ENCODE measurements at places on chromosomes 13 and 19.

DNA sequence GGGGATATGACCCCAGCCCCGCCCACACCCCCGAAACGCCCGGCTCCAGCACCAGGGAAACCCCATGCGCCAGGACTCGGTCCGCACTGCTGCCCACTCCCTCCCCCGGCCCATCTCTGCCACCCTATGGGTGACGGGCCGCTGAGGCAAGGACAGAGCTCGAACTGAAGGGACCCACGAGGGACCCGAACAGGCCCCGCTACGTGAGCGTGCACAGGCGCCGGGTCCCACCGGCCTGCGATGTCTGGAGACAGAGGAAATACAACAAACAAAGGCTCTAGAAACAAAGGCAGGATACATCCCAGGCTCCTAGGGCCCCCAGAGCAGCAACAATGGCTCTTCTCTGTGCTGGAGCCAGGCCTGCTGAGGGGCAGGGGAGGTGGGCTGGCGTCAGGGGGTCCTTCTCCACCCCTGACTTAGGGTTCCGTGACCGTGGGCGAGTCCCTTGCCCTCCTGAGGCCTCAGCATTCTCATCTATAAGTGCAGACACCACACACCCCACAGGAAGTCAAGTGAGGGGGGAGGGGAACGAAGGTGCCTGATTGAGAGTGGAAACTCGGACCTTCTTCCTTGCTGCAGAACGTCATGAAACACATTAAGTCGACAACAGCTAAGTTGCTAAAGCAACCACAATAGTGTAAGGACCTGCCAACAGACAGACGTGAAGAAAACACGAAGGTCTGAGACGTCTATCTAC lies 3.1 kb downstream of the ABHD17A start:
- peak; percentile 80 for DNase-seq

DNA sequence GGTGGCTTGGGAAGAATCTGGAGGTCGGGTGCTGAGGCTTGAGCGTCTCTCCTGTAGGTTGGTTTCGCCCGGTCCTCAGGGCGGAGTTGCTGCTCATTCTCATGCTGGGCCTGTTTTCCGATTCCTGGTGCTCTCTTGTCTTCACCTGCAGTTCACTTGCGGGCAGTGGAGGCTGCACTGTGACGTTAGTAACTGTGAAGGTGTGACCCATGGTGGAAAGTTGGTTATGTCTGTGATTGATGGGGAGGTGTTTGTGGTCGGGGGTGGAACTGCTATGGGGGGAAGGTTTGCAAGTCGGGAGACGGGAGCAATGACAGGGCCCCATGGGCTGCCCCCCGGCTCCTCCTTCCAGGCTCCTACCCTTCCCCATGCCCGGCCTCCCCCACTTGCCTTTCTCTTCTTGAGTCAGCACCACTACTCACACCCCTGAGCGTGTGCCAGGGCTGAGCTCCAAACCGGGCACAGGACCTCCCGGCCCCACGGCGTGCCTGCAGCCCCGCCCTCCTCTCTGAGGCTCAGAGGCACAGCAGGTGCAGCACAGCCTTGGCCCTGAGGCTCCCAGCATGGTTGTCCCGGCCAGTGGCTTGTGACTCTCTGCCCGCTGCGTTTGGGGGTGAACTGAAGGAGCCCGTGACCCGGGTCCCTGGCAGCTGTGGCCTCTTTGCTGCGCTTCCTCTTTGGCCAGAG lies 79.1 kb downstream of the ATP11A start:
- no peak for DNase-seq

- no peak for DNase-seq
Observed at GRCh38 chr13:87058786-87059329, 612.3 kb upstream of the SLITRK5 start.

- no peak for DNase-seq
Observed at GRCh38 chr13:38883783-38884182, 106.8 kb downstream of the STOML3 start.

DNA sequence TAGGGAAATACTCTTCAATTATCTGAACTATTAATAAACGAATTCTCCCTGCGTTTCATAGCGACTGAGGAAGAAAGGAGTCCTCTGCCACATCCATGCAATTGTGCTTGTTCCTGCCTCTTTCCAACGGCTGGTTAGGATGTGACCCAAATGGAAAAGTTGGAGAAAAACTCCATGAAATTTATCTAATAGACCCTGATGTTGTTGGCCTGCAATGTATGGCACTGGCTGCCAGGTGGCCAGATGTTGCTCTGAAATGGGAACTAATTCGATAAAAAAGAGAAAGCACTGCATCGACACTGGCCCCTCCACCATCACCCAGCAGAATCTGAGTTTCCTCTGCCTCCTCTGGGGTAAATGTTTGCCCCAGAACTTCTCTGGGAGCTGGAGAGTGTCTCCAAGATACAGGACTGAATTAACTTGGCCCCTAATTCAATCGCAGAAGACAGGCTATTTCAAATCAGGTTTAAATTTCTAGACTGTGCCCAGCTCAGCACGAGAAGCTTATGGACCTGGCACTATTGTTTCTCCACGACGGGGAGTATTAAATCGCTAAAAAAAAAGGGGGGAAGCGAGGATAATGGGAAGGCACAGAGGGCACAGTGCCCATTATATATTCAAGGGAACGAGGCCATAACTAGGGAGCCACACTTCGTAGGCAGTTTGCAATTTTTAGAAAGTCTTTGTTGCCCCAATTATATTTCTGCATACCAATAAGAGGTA lies 103.9 kb downstream of the ZIC5 start:
- DNase-seq = no peak

GRCh38 chr13:113852536-113853517 lies 11.0 kb downstream of the GAS6 start:
- DNase-seq = no peak

DNA sequence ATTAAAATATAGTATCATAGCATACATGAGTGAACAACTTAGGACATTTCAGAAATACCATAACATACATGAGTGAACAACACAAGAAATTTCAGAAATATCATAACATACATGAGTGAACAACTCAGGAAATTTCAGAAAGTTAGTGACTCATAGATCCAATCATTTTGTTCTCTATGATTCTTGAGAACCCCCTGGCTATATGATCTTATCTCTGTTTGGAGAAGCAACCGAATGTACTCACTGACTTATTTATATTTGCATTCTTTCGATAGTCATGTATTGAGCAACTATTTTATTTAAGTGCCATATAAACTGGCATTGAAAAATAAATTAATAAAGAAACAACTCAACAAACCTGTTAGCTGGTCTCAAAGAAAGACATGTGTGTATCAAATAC lies 251.1 kb downstream of the EFNB2 start:
- DNase-seq = no peak

DNA sequence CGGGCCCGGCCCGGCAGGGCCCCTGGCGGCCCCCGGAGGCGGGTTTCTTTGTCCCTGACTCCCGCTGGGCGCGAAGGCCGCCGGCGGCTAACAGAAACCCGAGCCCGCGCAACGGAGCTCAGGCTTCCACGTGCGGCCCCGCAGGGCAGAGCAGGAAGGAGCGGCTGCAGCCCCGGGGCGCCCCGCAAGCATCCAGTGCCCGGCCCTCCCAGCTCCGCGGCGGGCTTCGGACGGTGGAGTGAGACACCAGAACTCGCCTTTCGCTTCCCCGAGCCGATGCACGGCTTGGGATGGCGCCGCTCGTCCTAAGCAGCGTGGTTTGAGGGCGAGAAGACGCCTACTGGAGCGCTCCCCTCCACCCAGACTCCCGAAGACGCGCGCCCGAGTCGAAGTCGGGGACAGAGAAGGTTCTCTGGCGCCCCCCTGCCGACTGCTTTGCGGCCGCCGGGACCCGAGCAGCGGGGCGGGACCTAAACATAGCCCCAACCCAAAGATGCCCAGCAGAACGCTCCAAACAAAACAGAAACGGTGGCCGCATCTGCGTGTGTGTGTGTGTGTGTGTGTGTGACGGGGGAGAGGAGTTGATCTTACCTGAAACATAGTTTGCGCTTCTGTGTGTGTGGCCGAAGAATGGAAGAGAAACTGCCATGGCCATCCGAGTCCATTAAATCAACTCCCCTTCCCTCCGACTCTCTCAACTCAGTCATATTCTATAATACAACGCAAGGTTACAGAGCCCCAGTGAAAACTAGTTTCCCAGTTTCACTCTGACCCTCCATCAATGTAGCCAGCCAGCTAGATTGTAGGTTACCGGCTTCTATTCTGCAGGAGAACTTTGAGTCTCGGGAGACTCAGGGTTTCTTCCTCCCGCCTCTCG lies 629 bp upstream of the FGF9 start:
- peak; percentile 60 for DNase-seq

- no peak for DNase-seq
Observed at GRCh38 chr19:391207-391557, 17.8 kb downstream of the C2CD4C start.

DNA sequence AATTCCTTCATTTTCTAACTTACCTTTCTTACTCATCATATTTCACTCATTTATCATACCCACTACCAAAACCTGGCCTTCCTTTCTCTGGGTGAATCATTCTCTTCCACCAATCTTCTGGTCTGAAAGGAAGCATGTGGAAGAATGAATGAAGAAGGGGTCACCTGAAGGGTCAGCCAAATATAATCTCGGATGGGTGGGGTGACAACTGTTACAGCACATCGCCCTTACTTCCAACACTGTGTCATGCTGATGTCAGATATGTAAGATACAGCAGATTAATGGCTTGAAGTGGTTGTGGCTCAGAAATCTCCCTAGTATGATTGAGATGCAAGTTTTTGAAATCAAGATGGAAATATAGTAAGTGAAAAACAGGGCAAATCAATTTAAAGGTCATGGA lies 401.7 kb upstream of the HTR2A start:
- no peak for DNase-seq

GRCh38 chr13:50334944-50335343 lies 319.7 kb downstream of the KCNRG start:
- DNase-seq = no peak

GRCh38 chr19:49987159-49987698 lies 26.3 kb upstream of the SIGLEC11 start:
- DNase-seq = peak; percentile 80

DNA sequence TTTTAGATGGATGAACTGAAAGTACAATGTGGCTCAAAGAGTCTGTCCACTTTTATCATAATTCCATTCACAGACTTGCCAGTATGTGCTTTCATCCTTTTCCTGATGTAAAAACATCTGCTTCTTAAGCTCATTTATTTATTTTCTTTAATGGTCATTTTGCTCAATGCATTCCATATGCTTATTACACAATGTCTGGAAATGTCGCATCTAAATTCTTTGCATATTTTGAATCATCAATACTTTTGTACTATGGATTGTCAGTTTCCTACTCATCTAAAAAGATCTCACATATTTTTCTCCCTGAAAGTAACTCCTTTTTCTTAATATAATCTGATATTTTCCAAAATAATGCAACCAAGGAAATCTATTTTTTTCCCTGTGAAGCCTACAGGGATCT lies 1315.8 kb downstream of the EFNB2 start:
- no peak for DNase-seq

DNA sequence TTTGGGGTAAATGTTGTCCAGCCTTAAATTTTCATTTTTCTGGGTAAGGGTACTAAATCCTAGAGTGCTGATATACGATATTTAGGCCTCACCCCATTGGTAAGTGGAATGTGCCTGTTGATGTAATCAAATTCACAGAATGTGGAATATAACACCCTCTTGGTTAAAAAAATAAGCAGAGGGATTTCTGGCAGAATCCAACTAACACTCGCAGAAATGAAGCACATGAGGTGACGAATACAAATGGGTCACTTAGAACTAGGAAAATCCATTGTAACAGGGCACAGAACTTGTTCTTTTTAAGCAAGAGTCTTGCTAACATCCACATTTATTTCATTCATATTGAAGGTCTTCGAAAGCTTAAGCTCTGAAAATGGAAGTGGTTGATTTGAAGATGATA lies 320.3 kb downstream of the SHISA2 start:
- no peak for DNase-seq

GRCh38 chr19:13060964-13061927 lies 41.4 kb downstream of the LYL1 start:
- DNase-seq = peak; percentile 75

DNA sequence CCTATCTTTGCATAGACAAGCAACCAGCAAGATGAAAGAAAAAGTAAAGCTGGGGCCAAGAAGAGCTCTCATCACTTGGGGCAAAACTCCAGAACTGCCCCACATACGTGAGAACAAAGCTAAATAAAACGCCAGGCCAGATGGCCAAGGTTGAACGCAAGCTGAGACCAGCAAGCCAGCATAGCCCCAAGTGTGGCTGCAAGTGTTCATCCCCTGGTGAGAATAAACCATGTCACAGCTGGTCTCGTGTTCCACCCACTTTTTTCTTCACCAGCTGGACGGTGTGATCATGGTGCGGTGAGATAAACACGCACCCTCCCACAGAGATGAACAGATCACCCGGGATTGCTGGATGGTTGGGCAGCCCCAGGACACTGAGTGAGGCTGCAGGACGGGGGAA lies 109.6 kb upstream of the CACNA1A start:
- DNase-seq = no peak

DNA sequence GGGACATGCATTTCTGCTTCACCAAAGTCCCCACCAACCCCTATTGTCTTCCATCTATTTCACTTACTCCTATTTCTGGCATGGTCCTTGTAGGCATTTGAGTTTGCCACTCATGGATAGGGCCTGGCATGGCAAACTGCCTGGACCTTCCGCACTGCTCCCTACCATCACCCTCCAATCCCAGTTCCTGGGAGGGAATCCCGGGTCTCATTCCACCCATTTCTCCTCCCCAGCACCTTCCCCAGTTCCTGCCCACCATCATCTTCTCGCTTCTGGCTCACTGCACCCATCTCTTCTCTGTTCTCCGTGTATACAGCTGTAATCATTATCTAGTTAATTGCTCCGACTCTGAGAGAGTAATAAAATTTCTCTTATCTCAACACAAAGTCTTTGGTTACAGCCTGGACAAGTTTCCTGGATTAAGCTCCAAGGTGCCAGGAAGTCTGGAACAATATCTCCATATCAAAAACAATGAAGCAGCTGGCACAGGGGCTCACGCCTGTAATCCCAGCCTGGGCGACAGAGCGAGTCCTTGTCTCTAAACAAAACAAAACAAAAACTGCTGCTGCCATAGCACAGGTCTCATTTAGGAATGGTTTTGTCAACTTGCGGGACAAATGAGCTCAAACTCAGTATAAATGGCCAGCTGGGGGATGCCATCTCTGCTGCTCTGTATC lies 17.0 kb upstream of the COX7A1 start:
- no peak for DNase-seq

GRCh38 chr13:20995245-20995838 lies 66.0 kb downstream of the LATS2 start:
- DNase-seq = no peak

DNA sequence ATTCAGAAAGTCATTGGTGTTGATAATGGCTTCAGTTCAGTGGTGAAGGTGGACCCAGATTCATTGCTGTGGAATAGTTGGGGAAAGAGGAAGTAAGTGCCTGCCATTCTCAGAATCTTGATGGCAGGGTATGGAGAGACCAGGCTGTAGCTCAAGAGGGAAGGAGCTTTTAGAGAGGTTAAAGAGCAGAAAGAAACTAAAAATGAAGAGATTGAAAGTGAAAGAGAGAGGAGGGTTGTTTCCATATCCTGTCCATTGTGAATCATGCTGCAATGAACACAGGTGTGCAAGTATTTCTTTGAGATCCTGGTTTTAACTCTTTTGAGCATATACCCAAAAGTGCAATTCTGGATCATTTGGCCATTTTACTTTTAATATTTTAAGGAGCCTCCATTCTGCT lies 12.5 kb downstream of the GJB6 start:
- DNase-seq = no peak

GRCh38 chr19:35265900-35266519 lies 2.8 kb upstream of the USF2 start:
- DNase-seq = no peak
